Naive thymus-derived CD8-positive, alpha-beta T cell (primary cell): ENCODE measurements at places on chromosomes 16 and 17.

DNA sequence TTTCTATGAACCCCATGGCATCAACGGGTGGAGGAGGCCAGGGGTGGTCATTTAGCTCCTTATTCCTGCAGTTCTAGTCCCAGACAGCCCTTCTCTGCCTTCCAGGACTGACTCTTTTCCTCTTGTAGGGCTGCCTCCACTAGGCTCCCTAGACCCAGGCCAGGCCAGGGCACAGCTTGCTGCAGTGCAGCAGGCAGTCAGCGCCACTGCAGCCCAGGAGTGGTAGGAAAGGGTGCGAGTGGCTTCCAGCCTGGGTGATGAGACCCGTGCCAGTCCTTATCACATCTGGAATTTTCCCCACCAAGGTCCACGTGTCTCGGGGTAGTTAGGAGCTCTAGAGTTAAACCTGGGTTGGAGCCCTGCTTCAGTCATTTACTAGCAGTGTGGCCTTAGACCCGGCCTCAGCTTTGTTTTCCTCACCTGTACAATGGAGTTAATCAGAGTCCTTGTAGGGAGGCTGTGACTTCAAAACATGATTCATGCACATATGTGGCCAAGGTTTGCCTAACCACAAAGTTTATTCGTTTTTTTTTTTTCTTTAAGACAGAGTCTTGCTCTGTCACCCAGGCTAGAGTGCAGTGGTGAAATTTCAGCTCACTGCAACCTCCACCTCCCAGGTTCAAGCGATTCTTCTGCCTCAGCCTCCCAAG is 4.7 kb downstream of the SLC5A11 start:
- H3K4me1 ChIP-seq, result peaks cover 5% of the 10 kb centered on the region
- no peaks in the 10 kb centered on the region for H3K27me3 ChIP-seq
- peaks cover 3% of the 10 kb centered on the region for H3K36me3 ChIP-seq
- no peak for DNase-seq
- H3K4me3 ChIP-seq, result no peak overlapping the region
- no peak overlapping the region for H3K27ac ChIP-seq

GRCh38 chr17:40857535-40857934 is 9.5 kb downstream of the KRT12 start:
- no peak overlapping the region for H3K4me3 ChIP-seq
- H3K27ac ChIP-seq, result no peak overlapping the region
- H3K4me1 ChIP-seq, result peaks cover 2% of the 10 kb centered on the region
- no peak for DNase-seq

GRCh38 chr16:78629173-78629572 is 529.7 kb downstream of the WWOX start:
- H3K27me3 ChIP-seq, result no peaks in the 10 kb centered on the region
- no peak overlapping the region for H3K4me3 ChIP-seq
- H3K4me1 ChIP-seq, result no peaks in the 10 kb centered on the region
- DNase-seq, result no peak
- peaks cover 54% of the 10 kb centered on the region for H3K36me3 ChIP-seq

DNA sequence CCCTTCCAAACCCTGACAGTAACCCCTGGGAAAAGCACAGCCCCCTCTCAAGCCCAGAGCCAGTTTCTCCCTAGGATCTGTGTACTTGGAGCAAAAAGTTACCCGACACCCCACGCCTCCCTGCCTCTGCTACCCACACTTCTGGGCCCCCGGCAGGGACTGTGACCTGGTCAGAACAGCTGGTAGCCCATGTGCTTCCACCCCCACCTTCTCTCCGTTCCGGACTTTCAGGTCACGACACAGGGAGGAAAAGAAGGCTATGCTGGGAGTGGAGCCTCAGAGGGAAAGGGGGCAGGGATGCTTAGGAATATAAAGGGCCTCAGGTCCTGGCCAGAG is 6.4 kb downstream of the PPY start:
- H3K4me3 ChIP-seq, result no peak overlapping the region
- peaks cover 18% of the 10 kb centered on the region for H3K4me1 ChIP-seq
- H3K36me3 ChIP-seq, result no peaks in the 10 kb centered on the region
- H3K27ac ChIP-seq, result no peak overlapping the region

- H3K27me3 ChIP-seq, result no peaks in the 10 kb centered on the region
- H3K4me1 ChIP-seq, result no peaks in the 10 kb centered on the region
- no peak for DNase-seq
- peaks cover 10% of the 10 kb centered on the region for H3K36me3 ChIP-seq
- H3K4me3 ChIP-seq, result no peak overlapping the region
Observed at GRCh38 chr16:48916566-48916965, 306.6 kb upstream of the N4BP1 start.

GRCh38 chr17:7632492-7632894 is 2.6 kb downstream of the SHBG start:
- no peaks in the 10 kb centered on the region for H3K36me3 ChIP-seq
- H3K27ac ChIP-seq, result no peak overlapping the region
- H3K4me3 ChIP-seq, result no peak overlapping the region
- DNase-seq, result no peak

- H3K4me3 ChIP-seq, result no peak overlapping the region
- H3K27me3 ChIP-seq, result no peaks in the 10 kb centered on the region
Observed at GRCh38 chr17:38920374-38921291, 4.8 kb upstream of the LASP1NB start.

DNA sequence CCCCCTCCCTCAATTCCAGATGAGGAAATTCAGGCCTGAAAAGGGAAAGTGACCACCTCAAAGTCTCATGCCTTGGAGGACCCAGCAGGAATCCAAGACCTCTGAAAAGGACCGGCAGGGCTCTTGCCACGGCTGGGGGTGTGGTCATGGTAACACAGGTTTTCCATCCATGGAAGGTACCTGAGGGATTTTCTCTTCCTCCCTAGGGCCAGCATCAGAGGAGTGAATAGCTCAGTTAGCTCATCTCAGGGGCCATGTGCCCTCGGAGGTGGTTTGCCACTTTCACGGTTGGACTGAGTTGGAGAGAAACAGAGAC is 1.3 kb downstream of the CIITA start:
- peak overlapping the region; percentile 89 for H3K4me3 ChIP-seq
- H3K27me3 ChIP-seq, result peaks cover 61% of the 10 kb centered on the region
- no peaks in the 10 kb centered on the region for H3K36me3 ChIP-seq
- H3K4me1 ChIP-seq, result peaks cover 73% of the 10 kb centered on the region

GRCh38 chr17:83062818-83063671 is 16.4 kb upstream of the METRNL start:
- no peaks in the 10 kb centered on the region for H3K27me3 ChIP-seq
- H3K4me1 ChIP-seq, result no peaks in the 10 kb centered on the region
- no peak overlapping the region for H3K4me3 ChIP-seq
- H3K36me3 ChIP-seq, result no peaks in the 10 kb centered on the region
- DNase-seq, result peak; percentile 15

- no peaks in the 10 kb centered on the region for H3K27me3 ChIP-seq
- H3K4me1 ChIP-seq, result no peaks in the 10 kb centered on the region
- no peak for DNase-seq
Observed at GRCh38 chr16:8310323-8310722, 280.0 kb downstream of the TMEM114 start.

GRCh38 chr16:12653820-12654392 is 149.8 kb downstream of the CPPED1 start:
- H3K27ac ChIP-seq, result no peak overlapping the region
- no peaks in the 10 kb centered on the region for H3K4me1 ChIP-seq
- peaks cover 15% of the 10 kb centered on the region for H3K36me3 ChIP-seq

DNA sequence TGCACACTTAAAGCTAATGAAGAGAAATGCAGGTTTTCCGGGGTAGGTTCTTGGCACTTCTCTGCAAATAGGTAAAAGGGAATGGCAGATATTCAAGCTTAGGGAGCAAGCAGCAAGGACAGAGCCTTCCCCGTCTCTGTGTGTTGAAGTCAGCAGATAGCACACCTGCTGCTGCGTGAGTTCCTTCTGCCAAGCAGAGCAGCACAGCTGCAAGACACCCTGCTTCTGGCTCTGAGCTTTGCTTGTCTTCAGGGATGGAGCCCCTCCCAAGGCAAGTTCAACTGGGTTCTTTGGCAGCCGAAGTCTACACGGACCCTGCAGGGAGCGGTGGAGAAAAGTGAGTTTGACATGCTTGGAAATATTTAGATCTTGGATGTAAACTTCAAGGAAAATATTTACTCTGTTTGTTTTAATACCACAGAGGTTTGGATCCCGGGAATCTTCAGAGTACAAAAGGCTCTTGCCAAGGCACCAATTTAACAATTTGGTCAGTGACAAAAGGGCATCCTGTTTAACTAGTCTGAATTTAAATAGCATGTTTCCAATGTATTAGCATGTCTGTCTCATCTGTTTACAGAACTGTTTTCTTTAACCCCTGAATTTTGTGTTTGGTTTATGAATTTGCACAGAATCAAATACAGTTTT is 113.4 kb upstream of the KCNJ16 start:
- peaks cover 8% of the 10 kb centered on the region for H3K36me3 ChIP-seq
- H3K4me3 ChIP-seq, result no peak overlapping the region
- no peaks in the 10 kb centered on the region for H3K27me3 ChIP-seq
- H3K4me1 ChIP-seq, result no peaks in the 10 kb centered on the region
- no peak overlapping the region for H3K27ac ChIP-seq

GRCh38 chr17:4072487-4073157 is 70.2 kb downstream of the ZZEF1 start:
- DNase-seq, result no peak
- H3K36me3 ChIP-seq, result peaks cover 92% of the 10 kb centered on the region
- no peaks in the 10 kb centered on the region for H3K27me3 ChIP-seq

GRCh38 chr16:26186091-26186615 is 494.4 kb downstream of the HS3ST4 start:
- no peak for DNase-seq
- H3K4me1 ChIP-seq, result no peaks in the 10 kb centered on the region
- H3K4me3 ChIP-seq, result no peak overlapping the region
- H3K36me3 ChIP-seq, result no peaks in the 10 kb centered on the region

DNA sequence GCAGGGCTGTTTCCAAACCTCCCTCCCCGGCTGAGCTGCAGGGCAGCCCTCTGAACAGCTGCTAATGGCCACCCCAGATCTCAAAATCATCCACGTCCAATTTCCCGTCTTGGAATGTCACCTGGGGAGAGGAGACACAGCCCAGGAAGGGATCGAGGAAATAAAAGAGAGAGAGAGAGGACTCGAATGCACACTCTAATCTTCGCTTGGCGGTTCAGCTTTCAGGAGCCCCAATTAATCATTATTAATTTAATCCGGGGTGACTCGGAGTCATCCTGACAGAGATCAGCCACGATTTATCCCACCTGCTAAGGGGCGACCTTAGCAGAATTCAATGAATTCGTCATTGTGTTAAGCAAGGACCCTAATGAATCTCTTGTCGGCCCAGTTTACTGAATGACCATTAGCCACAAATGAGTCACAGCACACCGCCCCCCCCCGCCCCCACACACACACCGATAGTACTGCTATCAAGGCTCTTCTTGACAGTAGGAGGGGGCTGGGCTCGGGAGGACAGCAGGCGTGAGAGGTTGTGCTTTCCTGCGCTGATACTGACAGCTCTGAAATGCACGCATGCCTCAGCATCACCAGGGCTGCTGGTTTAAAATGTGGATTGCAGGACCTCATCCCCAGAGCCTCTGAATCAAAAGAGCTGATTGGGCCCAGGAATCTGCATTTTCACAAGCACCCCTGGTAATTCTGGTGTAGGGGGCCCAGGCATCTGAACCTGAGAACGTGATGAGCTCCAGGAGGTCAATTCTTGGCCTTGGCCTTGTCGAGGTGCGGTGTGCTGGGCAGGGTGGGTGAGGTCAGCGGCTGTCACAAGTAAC is 190.0 kb upstream of the CIBAR2 start:
- peaks cover 34% of the 10 kb centered on the region for H3K4me1 ChIP-seq
- no peak overlapping the region for H3K4me3 ChIP-seq
- peak overlapping the region; percentile 25 for H3K27ac ChIP-seq
- no peaks in the 10 kb centered on the region for H3K27me3 ChIP-seq
- H3K36me3 ChIP-seq, result no peaks in the 10 kb centered on the region
- DNase-seq, result no peak

- H3K4me1 ChIP-seq, result peaks cover 39% of the 10 kb centered on the region
- H3K27ac ChIP-seq, result peak overlapping the region; percentile 22
- no peaks in the 10 kb centered on the region for H3K27me3 ChIP-seq
- no peak overlapping the region for H3K4me3 ChIP-seq
Observed at GRCh38 chr16:75105306-75106061, 11.1 kb downstream of the LDHD start.

DNA sequence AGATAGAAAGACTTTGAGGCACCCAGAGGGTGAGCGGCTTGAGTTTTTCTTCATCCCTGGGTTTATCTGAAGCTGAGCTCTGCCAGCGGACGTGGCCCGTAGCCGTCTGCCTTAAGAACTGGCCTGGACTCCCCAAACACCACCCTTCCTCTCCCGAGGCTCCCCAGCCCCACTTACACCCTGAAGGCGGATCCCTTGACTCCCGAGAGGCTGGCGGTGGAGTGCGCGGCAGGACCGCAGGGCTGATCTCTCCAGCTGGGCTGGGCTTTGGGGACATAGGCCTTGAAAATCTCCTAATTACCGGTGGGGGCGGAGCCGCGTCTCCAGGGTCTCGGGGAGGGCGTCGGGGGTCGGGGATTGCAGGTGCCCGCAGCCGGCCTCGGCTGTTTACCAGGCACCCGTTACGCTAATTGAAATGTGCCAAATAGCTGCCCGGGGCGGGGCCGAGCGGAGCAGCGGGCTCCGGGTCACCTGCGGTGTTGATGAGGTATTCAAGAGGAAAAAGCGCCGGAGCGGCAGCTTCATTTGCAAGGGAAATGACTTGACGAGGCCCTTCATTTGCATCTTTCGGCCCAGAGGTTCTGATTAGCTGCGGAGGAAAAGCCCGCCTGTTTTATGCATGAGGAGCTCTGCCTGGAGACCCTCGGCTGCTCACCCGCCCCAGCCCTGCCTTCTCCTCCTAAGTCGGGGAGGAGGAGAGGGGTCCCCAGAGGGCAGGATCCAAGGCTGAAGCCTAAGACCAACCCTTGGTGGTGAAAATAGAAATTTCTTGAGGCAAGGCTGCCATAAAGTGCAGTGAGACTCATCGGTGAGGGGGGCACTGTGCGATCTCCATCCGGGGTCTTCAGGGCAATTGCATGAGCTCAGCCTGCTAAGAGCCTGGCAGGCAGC is 100.7 kb downstream of the MGAT5B start:
- H3K4me1 ChIP-seq, result peaks cover 20% of the 10 kb centered on the region
- H3K4me3 ChIP-seq, result peak overlapping the region; percentile 88
- peak overlapping the region; percentile 71 for H3K27ac ChIP-seq
- no peaks in the 10 kb centered on the region for H3K36me3 ChIP-seq
- no peaks in the 10 kb centered on the region for H3K27me3 ChIP-seq
- peak; percentile 58 for DNase-seq

GRCh38 chr16:27232901-27233625 is 29.7 kb downstream of the KDM8 start:
- H3K36me3 ChIP-seq, result peaks cover 5% of the 10 kb centered on the region
- H3K4me1 ChIP-seq, result peaks cover 87% of the 10 kb centered on the region
- no peaks in the 10 kb centered on the region for H3K27me3 ChIP-seq
- H3K4me3 ChIP-seq, result peak overlapping the region; percentile 83

GRCh38 chr17:37801171-37801570 is 56.3 kb upstream of the HNF1B start:
- no peak overlapping the region for H3K27ac ChIP-seq
- no peaks in the 10 kb centered on the region for H3K36me3 ChIP-seq
- H3K4me1 ChIP-seq, result no peaks in the 10 kb centered on the region
- peaks cover 4% of the 10 kb centered on the region for H3K27me3 ChIP-seq
- no peak for DNase-seq

DNA sequence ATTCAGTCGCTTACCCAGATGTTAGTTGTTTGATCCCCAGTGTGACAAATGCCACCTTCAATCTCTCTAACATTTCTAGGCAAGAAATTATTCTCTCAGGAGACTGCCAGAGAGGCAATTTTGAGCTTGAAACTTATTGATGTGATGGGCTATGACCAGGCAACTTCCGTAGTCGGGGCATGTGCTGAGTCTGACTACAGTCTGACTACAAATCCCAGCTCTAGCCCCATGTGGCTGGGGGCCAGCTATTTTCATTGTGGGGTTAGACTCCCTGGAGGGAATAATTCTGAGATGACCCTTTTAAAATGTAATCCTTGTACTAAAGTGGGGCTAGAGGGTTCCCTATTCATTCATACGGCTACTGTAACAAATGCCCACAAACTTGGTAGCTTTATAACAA is 65.9 kb downstream of the RBFOX1 start:
- H3K27ac ChIP-seq, result no peak overlapping the region
- no peaks in the 10 kb centered on the region for H3K36me3 ChIP-seq
- no peaks in the 10 kb centered on the region for H3K27me3 ChIP-seq
- H3K4me3 ChIP-seq, result no peak overlapping the region
